ENCODE measurements at places on chromosomes 2 and 18.

DNA sequence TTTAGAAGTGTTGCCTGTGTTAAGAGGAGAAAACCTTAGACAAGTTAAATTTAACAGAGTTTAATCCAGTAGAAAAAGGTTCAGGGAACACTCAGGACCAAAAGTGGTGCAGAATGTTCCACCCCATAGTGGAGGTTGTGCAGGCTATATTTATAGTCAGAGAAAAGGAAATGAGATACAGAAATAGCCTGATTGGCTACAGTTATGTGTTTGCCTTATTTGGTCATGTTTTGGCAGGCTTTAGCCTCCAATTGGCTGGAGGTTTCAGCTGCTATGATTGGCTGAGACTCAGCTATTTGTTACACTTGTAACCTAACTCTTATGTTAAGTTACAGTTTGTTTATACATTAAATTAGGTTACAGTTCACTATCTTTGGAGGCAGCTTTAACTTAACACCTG is 4.2 kb downstream of the STAMBP start:
- no peaks in the 10 kb centered on the region for H3K27me3 ChIP-seq
- no peak overlapping the region for H3K4me3 ChIP-seq
- H3K27ac ChIP-seq: no peak overlapping the region

- H3K27me3 ChIP-seq: no peaks in the 10 kb centered on the region
- H3K4me1 ChIP-seq: peaks cover 9% of the 10 kb centered on the region
- no peak overlapping the region for H3K4me3 ChIP-seq
- H3K36me3 ChIP-seq: peaks cover 39% of the 10 kb centered on the region
- DNase-seq: no peak
- H3K27ac ChIP-seq: no peak overlapping the region
Observed at GRCh38 chr2:3503483-3503882, 15.8 kb downstream of the ADI1 start.

- no peak overlapping the region for H3K4me3 ChIP-seq
- DNase-seq: no peak
- H3K36me3 ChIP-seq: peaks cover 8% of the 10 kb centered on the region
Observed at GRCh38 chr2:38737925-38738324, 13.2 kb downstream of the SRSF7 start.

DNA sequence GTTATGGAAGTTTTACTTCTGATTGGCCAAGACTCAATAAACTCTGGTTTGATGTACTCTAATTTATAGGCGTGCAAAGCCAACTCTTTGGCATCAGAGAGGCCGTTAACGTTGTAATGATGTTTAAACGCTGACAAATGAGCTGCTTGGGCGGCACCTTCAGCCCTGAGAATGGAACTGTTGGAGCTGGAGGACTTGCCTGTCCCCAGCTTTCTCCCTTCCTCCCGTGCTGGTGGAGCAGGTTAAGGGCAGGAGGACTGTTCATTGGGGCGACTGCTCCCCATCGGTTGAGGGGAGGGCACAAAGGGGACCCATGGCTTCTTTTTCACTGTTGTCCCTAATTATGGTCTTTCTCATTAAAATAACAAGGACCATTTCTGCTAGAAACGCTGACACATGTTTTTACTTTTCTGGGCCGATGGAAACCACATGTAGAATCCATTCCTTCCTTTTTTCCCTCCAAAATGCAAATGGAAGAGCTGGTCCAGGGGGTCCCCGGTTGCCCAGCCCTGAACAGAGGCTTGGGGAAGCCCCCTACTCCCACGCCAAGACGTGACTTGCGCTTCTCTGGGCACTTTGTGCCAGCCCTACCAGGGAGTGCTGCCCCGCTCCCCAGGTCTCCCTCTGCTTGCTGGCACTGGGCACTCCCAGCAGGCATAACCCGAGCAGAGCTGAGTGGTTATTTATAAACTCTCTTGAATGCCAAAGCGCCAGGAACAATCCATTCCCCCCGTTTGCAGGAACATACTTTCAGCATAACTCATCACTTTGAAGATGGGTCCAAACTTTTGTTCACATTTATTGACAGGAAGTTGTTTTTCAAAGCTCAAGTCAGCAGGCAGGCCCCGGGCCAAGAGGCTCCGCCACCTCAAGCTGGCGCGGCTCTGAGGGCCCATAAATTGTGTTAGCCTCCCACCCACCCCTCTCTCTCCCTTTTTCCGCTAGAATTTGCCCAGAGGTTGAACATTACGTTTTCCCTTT is 170.1 kb downstream of the ASB1 start:
- peak overlapping the region; percentile 69 for H3K27ac ChIP-seq
- peaks cover 4% of the 10 kb centered on the region for H3K27me3 ChIP-seq

DNA sequence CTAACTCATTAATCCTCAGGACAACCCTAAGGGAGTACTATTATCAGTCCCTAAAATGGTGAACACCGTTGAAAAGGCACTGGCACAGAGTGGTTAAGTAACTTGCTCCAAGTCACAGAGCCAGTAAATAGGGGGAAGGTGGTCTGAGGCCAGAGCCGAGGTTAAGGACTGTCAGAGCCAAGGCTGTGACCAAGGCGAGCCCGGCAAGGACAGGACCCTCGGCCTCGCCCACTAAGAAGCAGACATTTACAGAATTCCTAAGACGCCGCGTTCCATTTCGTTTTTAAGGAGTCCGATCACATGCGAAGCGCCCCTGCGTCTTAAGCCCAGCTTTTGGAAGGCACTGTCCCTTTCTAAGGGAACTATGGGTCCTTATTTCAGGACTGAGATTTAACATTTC is 1.1 kb downstream of the PDIA6 start:
- H3K36me3 ChIP-seq: no peaks in the 10 kb centered on the region
- no peaks in the 10 kb centered on the region for H3K27me3 ChIP-seq
- peaks cover 40% of the 10 kb centered on the region for H3K4me1 ChIP-seq
- H3K27ac ChIP-seq: peak overlapping the region; percentile 88
- peak overlapping the region; percentile 91 for H3K4me3 ChIP-seq
- no peak for DNase-seq

DNA sequence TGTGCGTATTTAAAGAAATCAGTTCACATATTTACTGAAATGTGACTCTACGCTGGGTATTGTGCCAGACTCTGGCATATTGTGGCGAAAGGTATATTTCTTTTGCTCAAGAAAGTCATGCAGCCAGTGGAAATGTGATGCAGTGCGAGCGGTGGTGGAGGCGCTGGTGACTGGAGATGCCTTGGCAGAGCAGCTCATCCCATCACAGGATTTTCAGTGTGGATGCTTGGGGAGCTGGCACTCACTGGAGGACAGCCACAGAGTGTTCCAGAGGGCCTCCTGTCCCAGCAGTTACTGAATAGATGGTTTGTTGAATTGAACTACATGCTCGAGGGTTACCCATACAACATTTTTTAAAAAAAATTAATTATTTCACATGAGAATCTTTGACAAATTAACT is 117.6 kb downstream of the ZNF407 start:
- no peak overlapping the region for H3K27ac ChIP-seq
- no peak for DNase-seq
- H3K4me1 ChIP-seq: no peaks in the 10 kb centered on the region

DNA sequence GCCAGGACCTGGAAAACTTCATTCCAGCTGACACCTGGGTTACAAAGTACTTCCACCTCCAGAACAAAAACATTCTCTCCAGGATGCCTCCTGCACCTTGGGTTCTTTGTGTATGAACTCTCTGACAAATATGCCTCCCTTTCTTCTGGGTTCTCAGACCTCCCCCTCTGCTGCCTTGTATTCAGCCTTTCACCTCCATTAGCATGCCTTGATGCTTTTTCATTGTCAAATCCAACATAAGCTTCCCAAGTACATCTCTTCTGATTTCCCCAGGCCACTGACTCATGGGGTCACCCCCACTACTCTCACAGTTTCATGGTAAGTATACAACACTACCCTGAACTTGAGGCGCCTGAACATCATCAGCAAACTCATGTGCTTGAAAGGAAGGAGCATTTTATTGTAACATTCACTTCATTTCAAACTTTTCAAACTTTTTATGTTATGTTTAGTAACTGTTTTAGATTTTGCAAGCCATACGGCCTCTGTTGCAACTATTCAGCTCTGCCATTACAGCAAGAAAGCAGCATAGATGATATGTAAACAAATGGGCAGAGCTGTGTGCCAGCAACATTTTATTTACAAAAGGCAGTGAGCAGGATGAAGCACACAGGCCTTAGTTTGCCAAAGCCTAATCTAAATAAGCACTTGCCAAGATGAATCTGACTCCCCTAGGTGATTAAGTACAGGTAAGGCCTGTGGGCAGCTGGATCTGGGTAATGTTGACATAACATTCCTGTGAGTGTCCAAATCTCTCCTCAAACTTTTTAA is 32.5 kb upstream of the MRPS9 start:
- H3K36me3 ChIP-seq: no peaks in the 10 kb centered on the region
- no peak for DNase-seq
- H3K4me1 ChIP-seq: no peaks in the 10 kb centered on the region
- peaks cover 9% of the 10 kb centered on the region for H3K27me3 ChIP-seq
- no peak overlapping the region for H3K4me3 ChIP-seq

DNA sequence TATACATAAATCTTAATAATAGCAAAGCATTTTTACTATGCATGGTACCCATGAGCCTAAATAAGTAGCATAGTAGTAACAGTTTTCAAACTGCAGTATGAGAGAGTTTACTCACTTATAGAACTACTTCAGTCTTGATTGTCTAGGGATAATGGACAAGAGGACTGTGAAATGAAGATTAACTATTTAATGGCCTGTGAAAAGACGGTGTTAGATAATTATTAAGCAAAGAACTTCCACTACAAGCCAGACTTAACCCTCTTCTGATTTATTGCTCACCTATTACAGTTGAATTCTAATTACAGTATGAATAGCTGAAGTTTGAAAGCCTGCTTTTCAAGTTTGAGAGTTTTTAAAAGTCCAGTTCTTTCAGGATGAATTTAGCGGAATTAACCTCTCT is 18.9 kb downstream of the PIK3C3 start:
- H3K36me3 ChIP-seq: peaks cover 10% of the 10 kb centered on the region
- no peaks in the 10 kb centered on the region for H3K27me3 ChIP-seq
- H3K4me1 ChIP-seq: peaks cover 26% of the 10 kb centered on the region
- H3K4me3 ChIP-seq: no peak overlapping the region
- DNase-seq: no peak
- H3K27ac ChIP-seq: no peak overlapping the region

DNA sequence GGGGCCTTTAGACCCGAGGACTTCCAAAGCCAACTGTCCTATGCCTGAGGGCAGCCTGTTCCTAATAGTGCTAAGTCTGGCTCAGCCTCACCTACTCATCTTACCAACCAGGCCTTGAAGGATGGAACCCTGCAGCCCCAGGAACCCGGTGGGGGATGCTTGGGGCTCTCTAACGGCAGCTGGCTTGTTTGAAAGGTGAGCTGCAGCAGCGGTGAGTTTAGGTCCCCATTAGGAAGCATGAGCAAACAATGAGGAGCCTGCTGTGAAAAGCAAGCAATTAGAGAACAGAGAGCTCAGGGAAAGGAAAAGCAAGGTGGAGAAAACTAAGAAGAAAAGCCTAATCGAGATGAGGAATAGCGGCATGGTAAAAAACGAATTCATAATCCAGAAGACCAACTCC is 39.9 kb downstream of the SP110 start:
- no peak for DNase-seq
- no peak overlapping the region for H3K4me3 ChIP-seq
- no peak overlapping the region for H3K27ac ChIP-seq
- no peaks in the 10 kb centered on the region for H3K27me3 ChIP-seq
- H3K4me1 ChIP-seq: no peaks in the 10 kb centered on the region
